ENCODE measurements at places on chromosomes 1 and 21.

- no peak for DNase-seq
These were observed 111.4 kb downstream of the ZP4 start for GRCh38 chr1:237779356-237779755.

DNA sequence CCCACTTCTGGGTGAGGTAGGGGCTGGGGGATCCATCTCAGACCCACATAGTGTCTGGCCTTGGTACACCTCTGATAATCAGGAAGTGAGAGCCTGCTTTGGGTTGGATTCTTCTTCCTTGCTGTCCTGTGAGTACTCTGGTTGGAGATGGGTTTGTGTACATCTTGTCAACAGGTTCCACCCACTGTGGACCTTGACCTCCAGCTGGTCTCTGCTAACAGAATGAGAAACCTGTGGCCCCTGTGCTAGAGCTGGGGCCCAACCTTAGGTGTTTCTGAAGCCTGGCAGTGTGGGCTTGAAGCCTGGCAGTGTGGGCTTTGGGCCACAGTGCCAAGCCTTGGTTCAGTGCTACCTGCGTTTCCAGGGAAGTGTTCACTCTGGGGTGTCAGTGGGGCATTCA lies 2.6 kb downstream of the ZBTB48 start:
- DNase-seq, result no peak

DNA sequence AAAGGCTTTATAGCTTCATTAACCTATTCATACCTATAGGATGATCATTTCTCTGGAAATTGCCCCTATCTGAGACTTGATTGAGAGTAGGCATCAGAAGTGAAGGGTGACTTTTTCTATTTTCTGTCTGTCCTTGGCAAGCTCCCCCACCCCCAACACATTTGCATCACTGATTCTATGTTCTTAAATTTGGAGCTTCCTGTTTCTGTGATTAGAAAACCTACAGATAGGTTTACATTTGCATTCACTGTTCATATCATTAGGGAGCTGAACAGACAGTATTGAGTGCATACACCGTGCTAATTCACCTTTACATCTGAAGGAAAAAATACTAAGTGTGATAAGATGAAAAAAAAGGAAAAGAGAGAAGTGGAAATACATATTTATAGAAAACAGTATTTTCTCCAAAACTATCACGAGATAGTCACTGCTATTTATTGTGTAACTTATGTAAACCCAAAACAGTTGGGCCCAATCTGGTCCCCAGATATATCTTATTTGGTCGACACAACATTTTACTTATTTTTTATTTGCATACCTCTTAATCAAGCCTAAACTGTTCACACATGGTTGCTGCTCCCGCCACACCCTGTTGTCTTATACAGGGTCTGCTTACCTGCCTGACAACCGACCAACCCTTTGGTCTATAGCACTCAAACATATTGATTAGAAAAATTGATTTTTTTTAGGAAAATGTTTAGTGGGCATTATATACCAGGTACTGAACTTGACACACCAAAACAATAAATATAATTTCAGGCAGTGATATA lies 218.8 kb downstream of the NTNG1 start:
- DNase-seq, result no peak

GRCh38 chr1:3192361-3192760 lies 123.4 kb downstream of the PRDM16 start:
- DNase-seq, result no peak

GRCh38 chr1:36352910-36353878 lies 29.7 kb upstream of the EVA1B start:
- DNase-seq, result no peak
